ENCODE measurements at places on chromosomes 7 and 10.

DNA sequence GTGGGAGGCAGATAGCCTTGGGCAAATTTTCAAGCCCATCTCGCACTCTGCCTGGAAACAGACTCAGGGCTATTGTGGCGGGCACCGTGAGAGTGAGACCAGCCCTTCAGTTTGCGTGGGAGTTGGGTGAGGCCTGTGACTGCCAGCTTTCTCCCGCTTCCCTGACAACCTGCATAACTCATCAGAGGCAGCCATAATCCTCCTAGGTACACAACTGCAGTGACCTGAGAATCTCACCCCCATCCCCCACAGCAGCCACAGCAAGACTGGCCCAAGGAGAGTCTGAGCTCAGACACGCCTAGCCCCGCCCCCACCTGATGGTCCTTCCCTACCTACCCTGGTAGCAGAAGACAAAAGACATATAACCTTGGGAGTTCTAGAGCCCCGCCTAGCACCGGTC lies 275.4 kb downstream of the GRID1 start:
- DNase-seq = no peak

- DNase-seq = no peak
Observed at GRCh38 chr10:78028438-78029268, 662 bp downstream of the POLR3A start.

DNA sequence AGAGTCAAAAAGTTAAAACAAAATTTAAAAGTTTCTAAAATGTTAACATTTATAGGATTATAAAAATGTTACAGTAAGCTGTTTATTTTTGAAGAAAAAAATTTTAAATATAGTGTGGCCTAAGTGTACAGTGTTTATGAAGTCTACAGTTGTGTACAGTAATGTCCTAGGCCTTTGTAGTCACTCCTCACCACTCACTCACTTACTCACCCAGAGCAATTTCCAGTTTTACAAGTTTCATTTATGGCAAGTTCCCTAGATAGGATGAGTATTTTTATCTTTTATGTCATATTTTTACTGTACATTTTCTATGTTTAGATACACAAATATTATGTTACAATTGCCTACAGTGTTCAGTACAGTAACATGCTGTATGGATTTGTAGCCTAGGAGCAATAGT lies 419.9 kb downstream of the ARL4A start:
- DNase-seq = no peak

- no peak for DNase-seq
Observed at GRCh38 chr10:7354330-7355047, 56.3 kb downstream of the SFMBT2 start.

GRCh38 chr7:12594122-12594897 lies 23.8 kb downstream of the SCIN start:
- DNase-seq = no peak

- no peak for DNase-seq
Observed at GRCh38 chr7:83613232-83613631, 35.7 kb downstream of the SEMA3E start.

- DNase-seq = no peak
Observed at GRCh38 chr7:47852330-47853245, 95.7 kb downstream of the PKD1L1 start.

GRCh38 chr7:2821842-2822507 lies 22.1 kb downstream of the GNA12 start:
- DNase-seq = no peak

- DNase-seq = no peak
Observed at GRCh38 chr10:115903207-115903606, 369.8 kb downstream of the GFRA1 start.

GRCh38 chr7:44415510-44415909 lies 74.9 kb downstream of the NUDCD3 start:
- DNase-seq = no peak
